ENCODE measurements at places on chromosomes 11 and 22. TPM values are rescaled to one million over a fixed set of nuclear protein-coding genes. Genes with fewer than 3 reads are reported as not detected.

- no peak for ATAC-seq
Observed at GRCh38 chr11:46857666-46858065, 11.6 kb upstream of the CKAP5 start.

- no peak for ATAC-seq
Observed at GRCh38 chr22:49368221-49368975, 459.3 kb downstream of the BRD1 start.

APOA5 gene
- not detected for total RNA-seq

GGTLC3 gene
- total RNA-seq, result not detected

DNA sequence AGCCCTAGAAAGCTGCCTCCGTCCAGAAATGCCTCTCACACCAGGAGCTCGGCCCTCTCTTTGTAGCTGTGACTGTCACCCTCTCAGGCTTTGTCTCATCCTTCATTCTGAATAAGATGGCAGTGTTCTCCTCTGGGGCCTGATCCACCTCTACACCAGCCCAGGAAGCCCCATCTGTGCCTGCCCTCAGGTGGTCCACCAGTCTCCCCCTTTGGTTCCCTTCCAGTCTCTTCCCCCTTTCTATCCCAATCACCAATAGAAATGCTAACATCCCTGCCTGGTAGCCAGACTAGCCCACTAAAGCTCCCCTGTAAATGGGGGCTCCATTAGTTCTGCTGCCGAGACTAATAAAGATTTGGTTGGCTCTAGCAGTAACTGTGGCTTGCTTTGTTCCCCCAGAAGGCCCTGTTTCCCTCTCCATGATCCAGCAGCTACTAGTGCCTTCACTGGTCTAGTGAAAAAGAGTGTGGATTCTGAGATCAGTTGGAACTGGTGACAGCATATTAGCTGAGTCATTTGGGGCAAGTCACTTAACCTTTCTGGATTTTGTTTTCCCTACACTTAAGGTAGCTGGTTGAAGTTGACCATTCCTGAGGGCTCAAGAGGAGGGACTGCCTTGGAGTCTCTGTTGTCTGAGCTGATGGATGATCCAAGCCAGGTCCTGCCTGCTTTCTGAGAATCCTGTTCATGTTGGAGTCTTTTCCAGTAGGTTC is 16.2 kb downstream of the PLEKHB1 start:
- no peak for ATAC-seq

GRCh38 chr11:109972939-109973338 is 120.3 kb upstream of the ZC3H12C start:
- no peak for ATAC-seq

DNA sequence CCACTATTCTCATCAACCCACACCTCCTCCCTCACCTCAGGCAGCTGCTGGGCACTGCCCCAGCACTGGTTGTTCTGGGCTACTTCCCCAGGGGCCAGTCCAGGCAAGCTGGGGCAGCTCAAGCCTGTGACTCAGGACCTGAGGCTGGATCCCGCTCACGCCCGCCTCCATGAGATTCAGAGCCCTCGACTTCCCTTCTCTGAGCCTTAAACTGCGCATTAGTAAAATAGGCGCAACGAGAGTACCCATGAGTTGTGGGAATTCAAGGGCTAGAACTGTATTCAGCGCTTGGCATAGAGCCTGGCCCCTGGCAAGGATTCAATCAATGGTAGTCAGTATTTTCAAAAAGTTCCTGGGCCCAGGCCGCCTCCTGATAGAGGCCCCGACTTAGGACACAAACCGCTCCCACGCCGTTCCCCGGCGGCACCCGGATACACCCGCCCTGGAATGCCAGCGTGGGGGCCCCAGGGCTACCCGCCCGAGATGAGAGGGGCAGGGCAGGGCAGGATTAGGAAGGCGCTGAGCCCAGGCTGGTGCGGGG is 723 bp upstream of the CD82 start:
- peak; percentile 76 for ATAC-seq

DNA sequence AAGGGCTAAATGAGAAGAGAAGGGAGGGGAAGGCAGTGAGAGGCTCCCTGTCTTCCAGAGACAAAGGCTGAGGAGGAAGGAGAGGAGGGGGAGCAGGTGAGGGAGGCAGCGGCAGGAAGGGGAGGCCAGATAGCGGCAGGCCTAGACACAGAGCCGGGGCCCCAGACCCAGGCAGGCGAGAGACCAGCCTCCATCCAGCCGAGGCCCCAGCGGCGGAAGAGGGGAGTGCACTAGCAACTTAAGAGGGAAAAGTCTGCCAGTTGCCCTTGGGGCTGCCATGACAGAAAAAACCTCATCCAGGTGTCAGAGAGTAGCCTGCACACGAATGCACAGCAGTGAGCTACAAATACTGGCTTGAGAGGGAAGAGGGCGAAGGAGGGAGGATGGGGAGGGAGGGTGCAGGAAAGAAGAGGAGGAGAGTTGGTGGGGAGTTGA is 46.7 kb downstream of the IGLL1 start:
- ATAC-seq, result no peak

DNA sequence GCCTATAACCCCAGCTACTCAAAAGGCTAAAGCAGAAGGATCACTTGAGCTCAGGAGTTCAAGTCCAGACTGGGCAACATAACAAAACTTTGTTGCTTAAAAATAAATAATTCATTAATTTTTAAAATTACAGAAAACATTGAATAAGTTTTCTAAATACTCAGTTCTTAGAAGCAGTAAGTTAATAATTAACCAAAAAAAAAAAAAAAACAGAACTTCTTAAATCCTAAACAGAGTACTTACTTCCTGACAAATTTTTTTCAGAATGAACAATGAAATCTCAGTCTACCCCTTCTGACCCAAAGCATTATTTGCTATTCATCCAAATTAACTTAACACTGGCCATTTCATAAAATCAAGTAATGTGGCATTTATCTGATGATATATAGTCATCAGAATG is 65.4 kb upstream of the ARHGAP32 start:
- ATAC-seq, result no peak

DNA sequence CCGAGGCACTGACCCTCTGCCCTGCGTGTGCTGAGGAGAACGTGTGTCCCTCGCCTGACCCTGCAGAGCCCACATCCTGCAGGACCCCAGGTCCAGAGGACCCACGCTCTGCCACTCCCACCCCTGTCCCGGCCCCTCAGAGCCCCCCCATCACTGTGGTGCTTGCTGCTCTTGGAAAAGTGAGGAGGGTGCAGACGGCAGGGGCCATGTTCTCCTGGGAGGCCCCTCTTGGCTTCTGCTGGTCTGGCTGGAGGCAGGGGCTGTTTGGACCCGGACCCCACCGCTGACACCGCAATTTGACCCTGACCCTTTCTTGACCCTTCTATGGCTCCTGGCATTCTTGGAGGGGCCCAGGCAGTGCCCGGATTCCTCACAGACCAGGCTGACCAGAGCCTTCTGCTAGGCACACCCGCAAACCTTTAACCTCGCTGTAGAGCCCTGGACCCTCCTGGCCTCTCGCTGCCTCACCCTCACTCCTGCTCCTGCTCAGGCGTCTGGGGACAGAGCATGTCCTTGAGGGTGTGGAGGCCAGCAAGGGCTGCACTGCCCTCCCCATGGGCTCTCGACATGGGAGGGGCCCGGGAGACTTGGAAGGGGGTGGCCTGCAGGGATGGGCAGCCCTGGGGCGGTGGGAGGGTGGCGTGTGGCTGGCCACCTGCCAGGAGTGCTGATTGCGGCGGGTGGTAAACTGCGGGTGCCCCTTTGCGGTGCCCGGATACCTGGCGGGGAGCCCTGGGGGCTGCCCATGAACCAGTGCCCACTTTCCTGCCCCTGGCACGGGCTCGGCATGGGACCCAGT is 37.0 kb upstream of the MUC5AC start:
- ATAC-seq, result no peak

DNA sequence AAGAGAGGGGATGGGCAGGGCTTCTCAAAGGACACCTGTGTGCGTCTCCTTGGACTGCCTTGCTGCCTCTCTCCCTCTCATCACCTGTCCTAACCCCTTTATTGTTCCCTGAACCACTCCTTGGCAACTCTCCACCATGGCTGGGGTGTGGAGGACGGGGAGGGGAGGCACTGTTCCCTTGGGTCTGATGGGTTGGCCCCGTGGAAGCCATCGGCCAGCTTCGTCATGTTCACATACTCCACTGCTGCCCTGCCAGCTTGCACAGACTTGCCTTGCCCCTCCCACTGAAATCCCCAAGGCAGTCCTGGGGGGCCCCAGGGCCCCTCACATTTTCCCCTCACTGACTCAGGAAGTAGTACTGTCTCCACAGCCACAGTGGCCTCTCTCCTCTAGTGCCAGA is 36.1 kb upstream of the LRRC32 start:
- ATAC-seq, result no peak

DNA sequence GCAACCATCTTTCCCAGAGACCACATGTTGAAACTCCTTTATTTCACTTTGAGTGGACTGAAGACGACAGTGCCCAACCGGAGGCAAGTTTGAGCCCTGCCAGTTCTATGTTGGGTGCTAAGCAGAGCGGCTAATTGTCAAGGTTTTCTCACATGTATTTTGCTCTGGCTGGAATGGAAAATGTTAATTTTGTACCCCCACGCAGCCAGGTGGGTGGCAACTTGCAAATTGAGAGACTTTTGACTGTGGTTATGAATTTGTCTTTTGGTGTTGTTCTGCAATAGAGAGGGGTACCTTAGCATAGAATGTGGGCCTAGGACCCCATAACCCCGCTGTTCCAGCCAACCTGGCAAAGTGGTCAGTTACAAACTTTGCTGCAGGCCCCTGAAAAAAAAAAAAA is 42.5 kb upstream of the SLC5A12 start:
- no peak for ATAC-seq

Measured in gastroesophageal sphincter (tissue), 4 donors.